ENCODE measurements at places on chromosomes 3 and 15. TPM values are rescaled to one million over a fixed set of nuclear protein-coding genes. Genes with fewer than 3 reads are reported as not detected.
A peak's percentile ranks its signal among the peaks of the same experiment; 100 is the strongest.

DNA sequence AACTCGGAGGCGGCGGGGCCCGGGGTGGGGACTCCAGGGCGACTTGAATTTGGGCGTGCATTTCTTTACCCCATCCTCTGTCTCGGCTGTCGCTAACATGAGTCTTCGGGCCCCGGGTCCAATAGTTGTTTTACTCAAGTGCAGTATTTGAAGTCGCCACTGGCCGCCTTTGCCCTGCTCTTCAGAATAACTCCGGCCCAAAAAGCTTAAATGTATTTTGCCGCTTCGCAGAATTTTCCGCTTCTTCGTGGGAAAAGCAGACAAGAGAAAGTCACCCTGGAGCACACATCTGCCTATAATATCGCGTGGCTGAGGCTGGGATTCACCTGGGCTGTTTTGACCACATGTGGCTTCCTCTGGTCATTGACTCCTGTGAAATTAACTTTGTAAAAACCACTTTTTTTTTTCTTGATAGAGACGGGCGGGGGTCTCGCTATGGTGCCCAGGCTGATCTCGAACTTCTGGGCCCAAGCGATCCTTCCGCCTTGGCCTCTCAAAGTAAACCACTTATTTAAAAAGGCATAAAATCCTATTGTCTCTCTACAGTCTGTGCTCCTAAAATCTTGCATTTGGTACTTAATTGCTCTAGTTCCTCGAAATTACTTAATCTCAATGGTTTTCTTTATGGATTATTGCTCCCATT is 676 bp downstream of the CNOT10 start:
- DNase-seq = peak; percentile 23

DNA sequence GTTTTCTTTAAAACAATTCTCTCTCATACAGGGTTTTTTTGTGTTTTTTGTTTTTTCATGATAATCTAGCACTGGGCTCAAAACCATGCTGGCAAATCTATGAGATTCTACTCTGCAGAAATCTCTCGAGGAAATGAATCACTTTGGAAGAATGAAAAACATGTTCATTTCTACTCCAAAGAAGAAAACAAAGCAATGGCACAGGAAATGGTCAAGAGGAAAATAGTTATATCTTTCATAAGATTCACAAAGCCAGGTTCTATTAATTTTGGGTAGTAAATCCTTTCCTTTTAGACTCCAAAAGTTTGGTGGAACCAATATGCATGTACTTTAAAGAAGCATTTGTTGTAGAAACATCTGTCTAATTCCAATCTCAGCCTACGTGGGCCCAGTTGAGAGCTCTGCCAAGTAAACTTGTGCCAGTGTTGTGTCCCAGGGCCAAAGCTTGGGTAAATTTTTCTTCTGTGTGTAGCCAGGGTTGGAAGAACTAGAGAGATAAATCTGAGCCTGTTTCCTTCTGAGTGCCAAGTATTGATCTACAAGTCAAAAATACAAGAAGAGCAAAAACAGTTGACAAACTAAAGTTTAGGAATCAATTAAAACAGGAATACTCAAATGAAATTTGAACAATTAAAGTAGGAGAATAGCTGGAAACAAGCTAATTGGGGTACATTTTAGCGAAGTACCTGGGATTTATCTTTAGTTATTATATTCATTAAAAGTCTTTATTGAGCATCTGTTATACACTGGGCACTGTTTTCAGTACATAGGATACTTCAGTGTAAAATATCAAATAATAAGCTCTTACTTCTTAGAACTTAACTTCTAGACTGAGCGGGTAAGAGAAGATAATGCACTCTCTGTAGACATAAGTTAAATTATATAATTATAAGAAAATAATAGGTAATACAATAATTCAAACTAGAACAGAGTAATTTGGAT is 657.5 kb upstream of the NECTIN3 start:
- peak; percentile 77 for DNase-seq

DNA sequence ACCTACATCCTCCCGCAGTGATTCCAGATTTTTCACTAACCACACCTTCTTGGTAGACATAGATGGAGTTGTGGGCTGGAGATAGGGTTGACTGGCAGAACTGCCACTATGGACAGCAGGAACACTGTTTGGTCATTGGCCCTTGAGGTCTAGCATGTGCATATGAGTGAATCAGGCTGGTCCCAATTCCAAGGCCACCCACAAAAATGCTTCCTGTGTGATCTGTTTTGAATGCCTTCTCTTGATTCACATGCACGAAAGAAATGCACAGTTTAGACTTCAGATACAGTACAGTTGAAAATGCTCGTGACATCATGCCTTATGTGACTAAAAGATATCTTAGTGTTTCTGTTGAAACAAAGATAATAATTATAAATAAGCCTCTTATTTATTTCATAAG is 285.8 kb upstream of the SEMA6D start:
- peak; percentile 92 for DNase-seq

GRCh38 chr3:173744895-173745294 is 347.4 kb downstream of the NLGN1 start:
- DNase-seq = no peak

DNA sequence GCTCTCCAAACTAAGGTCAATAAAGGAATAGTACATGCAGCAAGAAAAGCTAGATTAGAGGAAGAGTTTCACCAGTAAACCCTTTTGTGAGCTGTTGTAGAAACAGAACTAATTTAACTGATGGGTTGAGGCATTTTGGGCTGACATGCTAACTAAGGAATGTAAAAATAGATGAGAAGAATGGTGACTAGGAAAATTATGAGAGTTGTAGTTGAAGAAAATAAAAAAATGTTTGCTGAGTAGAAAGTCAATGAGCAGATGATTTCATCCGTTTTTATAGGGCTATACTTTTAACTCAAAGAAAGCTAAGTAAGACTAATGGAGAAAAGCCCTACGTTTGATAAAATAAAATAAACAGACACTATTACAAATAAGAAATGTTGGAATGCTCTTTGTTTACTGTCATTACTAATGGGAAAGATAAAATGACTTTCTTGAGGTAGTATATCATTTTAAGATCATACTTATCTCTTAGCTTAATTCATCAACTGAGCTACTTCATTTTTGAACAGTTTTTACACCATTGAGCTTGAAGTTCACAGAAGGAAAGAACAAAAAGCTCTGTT is 209.4 kb upstream of the DPH6 start:
- no peak for DNase-seq

DNA sequence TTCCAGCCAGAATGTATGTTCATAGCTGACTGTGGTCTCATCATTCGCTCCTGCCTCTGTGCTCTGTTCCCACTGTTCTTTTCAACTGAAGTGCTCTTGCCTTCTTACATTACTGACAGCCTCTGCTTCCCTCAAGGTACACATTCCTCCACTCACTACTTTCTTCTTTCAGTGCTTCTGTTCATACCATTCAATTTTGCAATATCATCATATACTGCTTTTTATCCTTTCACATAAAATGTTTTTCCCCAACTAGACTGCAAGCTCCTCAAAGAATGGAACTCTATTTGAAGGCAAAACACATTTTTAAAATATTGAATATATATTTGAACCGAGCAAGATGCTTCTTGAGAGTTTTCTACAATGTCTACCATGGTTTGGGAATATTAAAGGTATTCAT is 291.1 kb downstream of the CTNNB1 start:
- no peak for DNase-seq

GRCh38 chr3:135128818-135129217 is 333.8 kb downstream of the EPHB1 start:
- no peak for DNase-seq

DNA sequence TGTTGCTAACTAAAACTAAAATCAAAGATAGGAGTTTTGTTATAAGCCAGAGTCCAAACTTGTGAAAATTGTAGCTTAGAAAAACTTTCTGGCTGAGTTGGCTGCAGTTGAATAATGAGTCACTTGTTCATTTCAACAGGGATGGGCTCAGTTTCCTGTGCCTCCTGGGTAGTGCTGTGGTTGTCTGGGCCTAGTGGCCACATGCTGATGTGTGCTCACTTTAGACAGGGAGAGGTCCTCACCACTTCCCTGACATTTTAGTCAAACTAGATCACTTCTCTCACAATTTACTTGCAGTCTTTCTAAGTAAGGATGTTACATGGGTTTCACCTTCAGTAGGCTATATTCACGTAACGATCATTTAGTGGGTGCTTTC is 6.3 kb upstream of the UBE2Q2 start:
- peak; percentile 88 for DNase-seq

- no peak for DNase-seq
Observed at GRCh38 chr3:189312866-189313265, 141.1 kb downstream of the TPRG1 start.

- no peak for DNase-seq
Observed at GRCh38 chr3:128301186-128302023, 148.1 kb downstream of the EEFSEC start.

LACTB gene
- 22.6 TPM for total RNA-seq

SERPINI2 gene
- not detected for total RNA-seq

GAP43 gene
- total RNA-seq = under 0.01 TPM

GREM1 gene
- 364 TPM for total RNA-seq

UROC1 gene
- total RNA-seq = not detected

PATL2 gene
- total RNA-seq = 1.3 TPM

NANOGP8 gene
- not detected for total RNA-seq
